ENCODE measurements at places on chromosomes 7 and 10.

GRCh38 chr10:87613751-87614150 is 45.9 kb upstream of the PAPSS2 start:
- no peak for DNase-seq

DNA sequence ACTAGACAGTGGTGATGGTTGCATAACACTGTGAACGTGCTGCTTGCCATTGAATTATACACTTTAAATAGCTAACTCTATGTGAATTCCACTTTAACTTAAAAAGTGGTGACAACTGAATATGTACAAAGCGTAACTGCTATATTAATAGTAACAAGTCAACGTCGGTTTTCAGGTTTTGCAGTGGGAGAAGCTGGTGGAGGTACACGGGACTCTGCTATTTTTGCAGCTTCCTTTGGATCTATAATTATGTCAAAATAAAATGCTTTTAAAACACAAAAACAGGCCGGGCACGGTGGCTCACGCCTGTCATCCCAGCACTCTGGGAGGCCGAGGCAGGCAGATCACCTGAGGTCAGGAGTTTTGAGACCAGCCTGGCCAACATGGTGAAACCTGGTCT is 21.0 kb downstream of the AP5Z1 start:
- no peak for DNase-seq

DNA sequence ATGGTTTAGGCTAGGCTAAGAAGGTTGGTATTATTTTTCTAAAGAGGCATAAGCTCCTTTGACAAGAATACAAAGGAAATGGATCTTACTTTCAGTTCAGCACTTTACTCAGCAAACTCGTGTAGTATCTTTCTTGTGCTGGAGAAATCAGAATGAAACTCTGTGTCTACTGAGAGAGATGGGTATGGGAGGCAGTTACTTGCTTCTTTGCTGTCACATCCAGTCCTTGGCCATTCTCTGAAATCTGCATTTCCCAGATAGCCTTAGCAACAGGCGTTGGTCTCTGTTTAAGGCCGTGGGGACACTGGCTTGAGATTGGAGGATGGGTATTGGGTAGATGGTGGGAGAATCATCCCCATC is 180.5 kb downstream of the NRP1 start:
- no peak for DNase-seq

- no peak for DNase-seq
These were observed 33.0 kb upstream of the DPYSL4 start for GRCh38 chr10:132153616-132154217.

DNA sequence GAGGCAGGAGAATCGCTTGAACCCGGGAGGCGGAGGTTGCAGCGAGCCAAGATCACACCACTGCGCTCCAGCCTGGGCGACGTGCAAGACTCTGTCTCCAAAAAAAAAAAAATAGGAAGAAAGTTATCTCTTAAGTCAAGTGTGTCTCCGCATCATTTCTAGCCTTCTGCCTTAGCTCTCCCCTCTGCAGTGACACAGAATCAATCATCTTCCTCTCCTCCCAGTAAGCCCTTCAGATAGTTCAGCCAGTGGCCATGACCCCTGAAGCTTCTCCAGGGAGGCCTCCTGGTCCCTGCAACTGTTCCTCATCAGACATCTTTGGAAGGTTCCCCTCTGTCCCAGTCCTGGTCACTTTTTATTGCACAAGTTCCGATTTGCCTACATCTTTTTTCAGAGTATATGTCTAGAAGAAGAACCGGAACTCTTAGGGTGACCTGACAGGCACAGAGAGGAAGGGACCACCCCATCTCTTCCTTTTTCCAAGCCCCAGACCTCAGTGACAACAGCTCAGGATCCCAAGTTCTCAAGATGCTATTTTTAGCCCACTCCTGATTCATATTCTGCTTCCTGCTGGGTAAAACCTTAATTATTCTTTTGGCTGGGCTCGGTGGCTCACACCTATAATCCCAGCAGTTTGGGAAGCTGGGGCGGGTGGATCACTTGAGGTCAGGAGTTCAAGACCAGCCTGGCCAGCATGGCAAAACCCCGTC is 6.6 kb upstream of the RHBDD2 start:
- no peak for DNase-seq

DNA sequence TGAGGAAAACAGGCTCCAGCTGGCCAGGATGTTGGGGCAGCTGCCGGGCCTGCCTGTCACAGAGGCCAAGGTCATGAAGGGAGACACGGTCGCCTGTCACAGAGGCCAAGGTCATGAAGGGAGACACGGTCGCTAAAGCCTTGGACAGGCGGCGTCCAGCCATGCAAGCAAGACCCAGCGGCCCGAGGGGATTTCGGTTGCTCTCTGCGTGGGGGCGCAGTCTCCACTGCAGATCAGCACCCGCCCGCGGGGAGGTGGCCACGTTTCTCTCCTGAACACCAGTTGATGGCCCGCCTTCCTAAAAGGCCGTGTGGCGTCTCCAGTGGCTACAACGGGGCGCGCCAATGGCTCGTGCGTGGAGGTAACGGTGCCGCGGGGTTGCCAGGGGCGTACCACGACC is 67.0 kb upstream of the PCGF5 start:
- DNase-seq, result no peak

DNA sequence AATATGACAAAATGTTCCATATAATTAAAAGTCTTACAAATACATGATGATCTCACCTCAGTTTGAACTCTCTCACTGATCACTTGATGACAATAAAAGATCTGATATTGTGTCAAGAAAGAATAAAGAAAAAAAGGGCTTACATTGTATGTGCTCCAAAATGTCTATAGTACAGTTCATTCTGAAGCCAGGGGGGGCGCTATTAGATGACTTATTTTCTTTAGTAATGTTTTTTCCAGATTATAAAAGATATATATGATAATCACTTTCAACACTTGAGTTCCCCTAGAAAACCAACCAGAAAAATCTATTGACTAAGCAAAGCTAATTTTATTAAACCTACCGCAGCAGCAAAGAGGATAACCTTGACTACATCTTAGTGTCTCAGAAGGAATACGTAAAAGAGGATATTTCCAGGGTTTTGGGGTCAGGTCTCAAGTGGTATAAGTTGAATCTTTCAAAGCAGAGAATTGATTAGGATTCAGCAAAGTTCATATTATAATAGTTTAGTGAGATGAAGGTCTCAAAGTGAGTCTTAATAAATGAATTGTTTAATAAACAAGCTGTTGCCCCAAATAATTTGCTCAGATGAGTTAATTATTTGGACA is 55.8 kb downstream of the PTN start:
- no peak for DNase-seq

DNA sequence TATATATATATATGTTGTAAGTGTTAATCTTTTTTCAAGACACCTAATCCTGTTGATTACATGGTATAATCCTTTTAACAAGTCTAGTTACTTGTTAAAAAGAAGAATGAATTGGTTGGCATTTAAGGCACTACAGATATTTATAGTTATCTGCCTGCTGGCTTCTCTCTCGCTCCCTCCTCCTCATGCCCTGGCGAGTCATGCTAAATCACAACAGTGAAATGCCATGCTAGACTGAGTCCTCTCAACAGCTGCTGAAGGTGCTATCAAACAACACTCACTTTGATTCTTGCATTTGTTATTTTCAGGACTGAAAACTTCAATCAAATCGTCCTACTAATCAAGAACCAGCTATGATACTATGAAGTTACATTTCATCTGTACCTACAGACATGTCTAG is 15.4 kb downstream of the NRAP start:
- DNase-seq, result no peak

DNA sequence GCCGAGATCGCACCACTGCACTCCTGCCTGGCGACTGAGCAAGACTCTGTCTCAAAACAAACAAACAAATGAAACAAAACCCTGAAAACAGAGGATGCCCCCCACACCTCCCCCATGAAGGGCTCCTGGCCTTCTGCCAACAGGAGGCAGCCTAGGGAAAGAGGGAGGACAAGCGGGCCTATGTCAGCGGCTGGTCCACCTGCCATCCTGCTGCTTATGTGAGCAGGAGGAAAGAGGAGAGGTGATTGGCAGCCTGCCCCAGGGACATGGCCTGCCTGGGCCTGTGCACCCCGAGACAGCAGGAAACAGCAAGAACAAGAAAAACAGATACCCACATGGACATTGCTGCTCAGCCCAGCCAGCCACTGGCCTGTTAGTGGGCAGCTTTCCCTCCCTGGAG is 9.1 kb upstream of the ZNF316 start:
- no peak for DNase-seq

- DNase-seq, result no peak
These were observed 25.1 kb downstream of the SGPL1 start for GRCh38 chr10:70840836-70841235.

- DNase-seq, result no peak
These were observed 151.4 kb upstream of the PITRM1 start for GRCh38 chr10:3323865-3324498.

DNA sequence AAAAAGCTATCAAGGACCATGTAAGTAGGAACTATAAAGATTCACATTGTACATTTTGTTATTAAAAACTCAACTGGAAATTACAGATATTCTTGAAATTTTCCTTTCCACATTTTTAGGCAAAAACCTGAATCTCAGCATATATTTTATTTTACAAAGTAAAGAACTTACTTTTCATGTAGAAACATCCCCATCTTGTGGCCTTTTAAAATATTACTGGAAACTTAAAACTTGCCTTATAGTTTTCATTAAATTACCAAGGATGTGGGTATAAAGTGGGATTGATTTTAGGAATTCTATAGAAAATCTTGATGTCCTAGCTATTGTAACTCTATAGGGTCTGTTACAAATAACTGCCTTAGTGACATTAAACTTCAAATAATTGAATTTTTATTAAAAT is 10.6 kb downstream of the DBF4 start:
- no peak for DNase-seq

DNA sequence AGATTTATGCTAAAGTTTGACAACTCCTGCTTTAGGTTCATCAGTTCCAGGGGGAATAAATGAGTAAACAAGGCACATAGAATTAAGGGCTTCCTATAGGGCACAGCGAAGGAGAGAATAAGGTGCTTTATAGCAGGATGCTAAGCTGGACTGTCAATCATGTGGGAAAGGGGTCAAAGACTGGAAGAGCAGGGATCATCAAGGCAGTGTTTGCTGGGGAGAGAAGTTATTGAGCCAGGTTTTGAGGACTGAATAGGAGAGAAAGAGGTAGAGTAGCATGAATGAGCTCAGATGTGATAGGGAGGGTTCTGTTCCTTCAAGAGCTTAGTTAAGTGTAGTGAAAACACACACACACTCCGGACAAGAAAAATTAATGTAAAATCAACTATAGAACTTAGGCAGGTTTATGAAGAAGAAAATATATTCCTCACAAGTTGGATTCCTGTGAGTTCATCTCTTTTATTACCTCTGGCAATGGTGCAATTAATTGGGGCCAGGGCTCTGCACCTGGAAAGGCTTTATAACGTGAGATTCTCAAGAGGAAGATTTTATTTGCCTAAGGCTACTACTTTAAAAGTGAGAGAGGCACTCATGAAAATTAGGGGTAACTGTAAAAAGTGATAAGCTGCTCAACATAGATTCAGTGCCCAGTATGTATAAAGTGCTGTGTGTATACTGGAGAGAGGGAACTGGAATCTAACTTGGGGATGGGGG is 222.4 kb downstream of the AUTS2 start:
- no peak for DNase-seq

GRCh38 chr7:130971297-130971696 is 237.3 kb upstream of the KLF14 start:
- no peak for DNase-seq
